ENCODE measurements at places on chromosomes 1 and 21.
A peak's percentile ranks its signal among the peaks of the same experiment; 100 is the strongest.

- no peak for DNase-seq
These were observed 32.6 kb downstream of the ZBED6 start for GRCh38 chr1:203828002-203828401.

DNA sequence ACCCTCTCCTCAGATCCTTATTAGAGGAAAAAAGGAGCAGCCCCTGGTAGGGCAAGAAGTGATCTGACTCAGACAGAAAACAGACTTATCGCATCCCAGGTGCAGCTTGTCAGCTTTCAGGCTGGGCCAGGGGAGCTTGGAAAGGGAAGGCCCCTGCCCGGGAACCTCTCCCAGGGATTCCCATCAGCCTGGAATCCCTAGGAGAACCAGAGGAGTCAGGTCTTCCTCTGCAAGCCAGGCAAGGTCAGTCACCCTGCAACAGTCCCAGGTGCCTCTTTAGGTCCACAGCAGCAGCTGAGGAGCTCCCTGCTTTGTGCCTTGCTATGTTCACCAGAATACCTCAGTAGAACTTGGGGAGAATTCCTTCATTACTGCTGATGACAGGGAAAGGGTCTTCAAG is 2.9 kb upstream of the PRAMEF12 start:
- DNase-seq, result no peak

DNA sequence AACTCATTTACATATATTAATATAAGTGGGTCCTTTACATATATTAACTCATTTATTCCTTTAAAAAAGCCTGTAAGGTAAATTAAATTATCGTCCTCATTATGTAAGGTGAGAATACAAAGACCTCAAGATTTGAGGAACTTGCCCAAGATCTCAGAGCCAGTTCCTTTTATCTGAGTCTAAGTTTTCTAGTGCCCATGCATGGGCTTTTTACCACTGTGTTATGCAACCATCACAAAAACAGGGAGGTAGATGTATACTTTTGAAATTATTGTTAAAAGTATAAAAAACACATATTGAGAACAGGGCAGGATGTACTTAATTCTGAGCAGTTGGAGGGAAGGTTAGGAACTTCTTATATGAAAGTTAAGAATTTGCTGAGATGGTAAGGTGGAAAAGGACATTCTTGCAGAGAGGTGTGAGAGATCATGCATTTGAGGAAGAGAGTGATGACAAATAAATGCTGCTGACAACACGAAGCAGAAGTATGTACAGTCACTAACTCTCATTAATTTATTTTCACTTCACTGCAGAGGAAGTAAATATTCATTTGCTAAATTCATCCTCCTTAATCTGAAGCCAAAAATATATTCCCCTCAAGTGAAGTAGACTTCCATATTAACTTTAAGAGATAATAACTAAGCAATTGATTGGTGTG is 28.9 kb upstream of the LYPLAL1 start:
- no peak for DNase-seq

GRCh38 chr21:15442743-15443469 is 286.9 kb upstream of the USP25 start:
- DNase-seq, result no peak

- DNase-seq, result peak; percentile 14
These were observed 24.3 kb upstream of the MYBPHL start for GRCh38 chr1:109331113-109331512.
